ENCODE measurements at places on chromosomes 3 and 15.

DNA sequence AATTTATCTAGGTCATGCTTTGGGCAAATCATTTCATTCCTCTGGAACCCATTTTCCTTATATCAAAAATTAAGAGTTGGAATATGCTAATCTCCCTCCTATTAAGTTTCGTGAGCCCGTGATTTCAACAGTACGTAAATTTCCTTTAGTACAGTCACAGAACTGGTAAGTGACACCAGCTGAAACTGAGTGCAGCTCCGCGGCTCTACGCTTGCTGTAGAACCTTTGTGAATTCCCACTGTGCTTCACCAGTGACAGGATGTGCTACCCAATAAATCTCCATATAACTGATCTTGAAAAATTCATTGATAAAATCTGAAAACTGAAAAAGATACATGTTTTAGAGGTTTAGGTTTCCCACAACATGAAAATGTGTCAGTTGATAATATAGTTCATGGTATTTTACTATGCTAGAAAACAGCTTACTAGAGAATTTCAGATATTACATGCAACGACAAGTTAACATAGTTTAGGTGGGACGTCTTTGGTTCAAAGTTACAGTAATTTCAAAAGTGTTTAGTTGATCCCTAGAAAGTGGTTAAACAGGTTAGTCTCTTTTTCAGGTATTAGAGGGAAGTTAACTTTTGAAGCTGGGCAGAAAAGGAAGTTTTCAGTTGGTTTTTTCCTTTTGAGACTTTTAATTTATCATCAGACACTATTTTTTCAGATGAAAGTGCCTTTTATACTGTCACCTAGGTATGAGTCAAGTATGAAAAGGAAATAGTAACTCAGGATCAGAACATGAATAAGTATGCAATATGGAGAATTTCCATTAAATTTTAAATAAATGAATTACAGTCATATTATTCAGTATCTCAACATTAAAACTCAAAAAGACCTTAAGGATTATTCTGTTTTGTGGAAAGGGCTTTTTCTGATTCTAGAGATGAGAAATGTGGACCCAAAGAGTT lies 57.0 kb downstream of the PPARG start:
- DNase-seq = no peak

DNA sequence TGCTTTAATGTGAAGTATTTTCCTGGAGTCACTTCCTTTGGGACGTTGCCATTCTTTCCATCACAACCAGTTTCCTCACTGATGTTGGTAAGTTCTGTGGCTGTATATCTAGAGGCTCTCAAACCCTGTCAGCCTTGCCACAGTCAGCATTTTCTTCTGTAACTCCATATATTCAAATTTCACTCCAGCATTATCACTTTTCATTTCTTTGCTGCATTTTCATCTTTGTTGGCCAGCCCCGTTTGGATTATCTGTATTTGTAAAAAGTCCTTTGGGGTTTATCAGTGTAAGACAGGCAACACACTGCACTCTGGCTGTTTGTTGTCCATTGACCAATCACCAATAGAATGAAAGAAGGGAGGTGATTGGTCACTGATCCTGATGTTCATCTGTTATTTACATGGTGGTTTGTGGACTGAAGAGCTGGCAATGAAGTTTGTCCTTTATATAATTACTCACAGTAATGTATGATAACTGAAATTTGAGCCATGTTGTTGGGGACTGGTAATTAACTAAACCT lies 20.3 kb downstream of the GMPS start:
- DNase-seq = no peak

- no peak for DNase-seq
Observed at GRCh38 chr3:110311541-110311940, 760.1 kb upstream of the NECTIN3 start.

- DNase-seq = no peak
Observed at GRCh38 chr3:14568269-14568668, 28.1 kb upstream of the GRIP2 start.

Data from suprapubic skin (tissue), 4 donors.